ENCODE measurements at places on chromosomes 3 and 15.

GRCh38 chr3:14154276-14154675 is 24.1 kb downstream of the XPC start:
- DNase-seq: peak; percentile 9

- DNase-seq: no peak
Measured at GRCh38 chr3:63727233-63727632, 74.8 kb downstream of the SNTN start.

GRCh38 chr3:377158-377561 is 180.6 kb downstream of the CHL1 start:
- no peak for DNase-seq

DNA sequence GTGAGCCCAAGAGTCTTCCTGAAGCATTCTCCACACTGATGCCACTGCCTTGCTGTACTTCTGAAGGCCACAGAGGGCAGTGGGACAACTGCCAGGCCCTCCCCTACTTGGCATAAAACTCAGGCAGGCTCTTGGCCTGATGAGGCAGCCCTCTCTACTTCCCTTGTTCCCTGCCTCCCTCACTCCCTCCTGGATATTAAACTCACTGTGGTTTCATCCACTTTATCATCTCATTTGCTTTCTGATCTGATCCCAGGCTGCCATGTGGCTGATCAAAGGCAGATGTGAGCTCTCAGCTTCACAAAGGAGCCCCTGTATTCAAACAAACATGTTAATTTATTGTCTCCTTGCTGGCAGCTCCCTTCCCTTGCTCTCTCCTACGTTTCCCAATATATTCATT is 533.5 kb downstream of the IGSF11 start:
- no peak for DNase-seq

GRCh38 chr15:61459785-61460707 is 230.9 kb upstream of the RORA start:
- DNase-seq: no peak

DNA sequence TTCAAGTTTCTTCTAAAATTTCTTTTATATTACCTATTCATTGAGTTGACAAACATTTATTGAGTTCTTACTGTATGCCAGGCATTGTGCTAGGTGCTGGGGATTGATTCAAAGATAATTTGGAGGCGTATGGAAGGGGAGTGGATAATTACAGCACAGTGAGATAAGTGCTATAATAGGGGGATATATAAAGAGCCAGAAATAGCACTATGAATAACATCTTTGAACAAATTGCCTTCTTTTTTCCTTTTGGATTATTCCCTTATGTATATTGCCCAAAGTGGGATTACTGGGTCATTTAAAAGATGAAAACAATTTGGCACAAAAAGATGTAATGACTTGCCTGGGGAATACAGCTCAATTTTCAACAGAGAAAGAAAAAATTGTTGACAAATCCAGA is 64.6 kb downstream of the LPP start:
- DNase-seq: no peak

- DNase-seq: peak; percentile 68
Measured at GRCh38 chr3:149936812-149937230, 33.9 kb downstream of the PFN2 start.

- no peak for DNase-seq
Measured at GRCh38 chr3:34360713-34361112, 562.3 kb downstream of the PDCD6IP start.

DNA sequence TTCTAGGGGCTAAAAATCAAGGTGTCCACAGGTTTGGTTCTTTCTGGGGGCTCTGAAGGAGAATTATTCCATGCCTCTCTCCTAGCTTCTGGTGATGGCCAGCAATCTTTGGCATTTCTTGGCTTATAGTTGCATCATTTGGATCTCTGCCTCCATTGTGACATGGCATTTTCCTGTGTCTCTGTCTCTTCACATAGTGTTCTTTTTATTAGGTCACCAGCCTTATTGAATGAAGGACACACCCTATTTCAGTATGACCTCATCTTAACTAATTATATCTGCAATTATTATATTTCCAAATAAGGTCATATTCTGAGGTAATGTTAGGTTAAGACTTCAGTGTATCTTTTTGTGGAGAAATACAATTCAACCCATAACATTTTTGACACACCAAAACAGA is 3.2 kb upstream of the GBE1 start:
- no peak for DNase-seq

DNA sequence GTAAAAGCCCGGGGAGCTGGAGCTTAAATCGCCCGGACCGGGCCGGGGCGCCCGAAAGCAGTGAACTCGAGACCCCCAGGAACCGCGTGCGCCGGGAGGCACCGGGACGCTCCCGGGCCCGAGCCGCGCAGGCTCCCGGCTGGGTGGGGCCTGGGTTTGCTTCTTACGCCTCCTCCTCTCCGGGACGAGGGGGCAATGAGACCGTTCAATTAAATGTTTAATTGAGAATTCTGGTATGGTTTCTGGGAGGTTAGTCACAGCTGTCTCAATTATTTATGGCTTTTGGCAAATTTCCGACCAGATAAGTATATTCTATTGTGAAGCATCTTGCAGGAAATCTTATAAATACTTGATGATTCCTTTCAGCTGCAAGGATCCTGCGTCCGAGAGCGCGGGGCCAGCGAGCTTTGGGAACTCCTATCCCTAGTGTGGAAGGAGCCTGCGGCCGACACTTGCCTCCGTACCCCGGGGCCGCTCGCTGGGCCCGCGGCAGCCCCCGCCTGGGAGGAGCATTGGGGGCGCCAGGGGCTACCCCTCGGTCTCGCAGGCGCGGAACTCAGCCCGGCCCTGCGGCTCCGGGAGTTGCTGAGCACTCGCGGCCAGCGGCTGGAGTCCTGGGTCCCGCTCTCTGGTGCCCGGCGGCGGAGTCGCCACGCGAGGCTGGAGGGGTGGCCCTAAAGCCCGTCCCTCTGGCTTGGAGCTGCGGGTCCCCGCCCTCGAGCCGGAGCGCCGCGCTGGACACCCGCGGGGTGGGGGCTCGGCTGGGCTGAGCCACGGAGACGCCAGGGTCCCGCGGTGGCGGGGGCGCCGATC is 10.3 kb downstream of the ISL2 start:
- DNase-seq: no peak

DNA sequence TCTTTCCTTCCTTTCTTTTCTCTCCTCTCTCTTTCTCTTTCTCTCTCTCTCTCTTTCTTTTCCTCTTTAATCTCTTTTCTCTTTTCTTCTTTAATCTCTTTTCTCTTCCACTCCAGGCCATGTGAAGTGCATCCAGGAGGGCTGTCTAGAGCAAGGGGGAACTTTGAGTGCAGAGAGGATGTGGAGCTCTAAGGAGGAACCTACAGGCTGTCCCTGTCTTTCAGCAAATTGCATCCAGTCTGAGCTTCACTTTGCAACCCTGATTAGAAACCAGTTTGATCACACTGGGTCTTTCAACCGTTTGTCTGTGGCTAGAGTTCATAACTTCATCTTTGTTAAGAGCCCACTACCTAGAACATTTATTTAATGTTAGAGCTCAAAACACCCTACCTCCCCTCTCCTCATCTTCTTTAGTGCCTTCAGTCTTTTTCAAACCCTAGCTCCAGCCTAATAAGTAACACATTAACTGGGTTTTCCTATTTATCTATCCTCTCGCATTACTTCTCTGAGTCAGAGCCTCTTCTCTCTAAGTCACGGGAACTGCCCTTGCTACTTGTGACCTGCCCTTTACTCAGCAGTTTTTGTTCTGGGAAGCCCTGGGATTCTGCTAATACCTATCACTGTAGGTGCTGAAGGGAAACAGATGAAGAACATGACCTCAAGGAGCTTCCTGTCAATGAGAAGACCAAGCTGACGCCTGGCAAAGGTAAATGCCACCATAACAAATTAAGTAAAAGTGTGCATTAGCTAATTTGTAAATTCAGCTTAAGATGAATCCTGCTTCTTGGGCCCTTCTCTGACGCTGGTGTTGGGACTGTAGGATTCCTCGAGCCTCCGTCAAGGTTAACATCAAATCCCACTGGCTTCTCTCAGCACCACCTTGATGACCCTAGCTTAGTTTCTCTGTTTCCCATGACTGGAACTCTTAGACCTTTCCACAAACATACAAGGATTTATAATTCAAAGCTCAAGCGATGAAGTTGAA is at the start of gene GCNT3:
Gene GCNT3, plus strand, starts transcription at position 508 of the 985 bp plus-strand sequence. CDS start 6,456 bp downstream, outside the sequence.
- DNase-seq: no peak

DNA sequence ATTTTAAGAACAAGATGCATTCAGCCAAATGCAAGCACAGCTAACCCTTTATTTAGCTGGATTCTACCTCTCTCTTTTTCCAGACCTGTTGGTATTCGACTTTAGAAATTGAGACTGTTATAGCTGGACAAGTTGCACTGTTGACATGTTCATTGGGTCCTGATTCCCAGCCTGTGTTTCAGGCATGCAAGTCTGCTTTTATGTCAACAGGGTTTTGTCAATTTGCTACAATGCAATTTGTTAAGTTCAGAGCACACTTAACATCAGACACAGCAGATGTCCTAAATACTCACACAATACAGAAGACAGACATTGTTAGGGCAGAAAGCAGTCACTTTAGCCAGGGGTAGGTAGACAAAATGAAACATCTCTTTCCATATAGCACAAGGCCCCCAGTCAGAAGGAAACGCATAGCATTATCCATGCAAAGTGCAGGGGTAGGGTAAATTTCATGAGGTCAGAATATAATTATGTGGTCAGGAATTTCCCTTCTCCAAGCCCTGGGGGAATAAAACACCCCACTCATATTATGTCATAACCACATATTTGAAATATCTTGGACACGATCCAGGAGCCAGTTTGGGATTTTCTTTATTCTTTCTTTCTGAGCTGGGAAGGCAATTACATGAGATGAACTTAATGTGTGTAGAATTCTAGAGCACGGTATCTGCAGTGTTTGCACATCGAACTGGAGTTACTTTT is 504.1 kb downstream of the NTRK3 start:
- DNase-seq: no peak

GRCh38 chr15:49215768-49216739 is 46.0 kb downstream of the GALK2 start:
- DNase-seq: no peak

DNA sequence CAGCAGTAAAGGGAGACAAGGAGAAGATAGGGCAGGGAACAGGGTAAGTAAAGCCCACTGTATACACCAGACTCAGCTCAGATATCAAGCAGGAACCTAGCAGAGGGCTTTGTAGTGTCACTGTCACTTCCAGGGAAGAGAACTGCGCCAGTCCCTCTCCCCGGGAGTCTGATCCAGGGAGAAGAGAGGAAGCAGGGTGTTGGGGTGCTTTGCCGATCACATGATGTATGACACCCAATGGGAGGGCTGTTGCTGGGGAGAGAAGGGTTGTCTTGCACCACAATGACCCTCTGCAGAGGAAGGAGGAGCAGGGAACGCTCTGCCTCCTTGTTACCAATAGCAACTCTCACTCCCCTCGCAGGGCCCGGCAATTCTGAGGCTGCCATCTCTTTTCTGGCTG is 147.2 kb upstream of the SLC2A2 start:
- DNase-seq: no peak

DNA sequence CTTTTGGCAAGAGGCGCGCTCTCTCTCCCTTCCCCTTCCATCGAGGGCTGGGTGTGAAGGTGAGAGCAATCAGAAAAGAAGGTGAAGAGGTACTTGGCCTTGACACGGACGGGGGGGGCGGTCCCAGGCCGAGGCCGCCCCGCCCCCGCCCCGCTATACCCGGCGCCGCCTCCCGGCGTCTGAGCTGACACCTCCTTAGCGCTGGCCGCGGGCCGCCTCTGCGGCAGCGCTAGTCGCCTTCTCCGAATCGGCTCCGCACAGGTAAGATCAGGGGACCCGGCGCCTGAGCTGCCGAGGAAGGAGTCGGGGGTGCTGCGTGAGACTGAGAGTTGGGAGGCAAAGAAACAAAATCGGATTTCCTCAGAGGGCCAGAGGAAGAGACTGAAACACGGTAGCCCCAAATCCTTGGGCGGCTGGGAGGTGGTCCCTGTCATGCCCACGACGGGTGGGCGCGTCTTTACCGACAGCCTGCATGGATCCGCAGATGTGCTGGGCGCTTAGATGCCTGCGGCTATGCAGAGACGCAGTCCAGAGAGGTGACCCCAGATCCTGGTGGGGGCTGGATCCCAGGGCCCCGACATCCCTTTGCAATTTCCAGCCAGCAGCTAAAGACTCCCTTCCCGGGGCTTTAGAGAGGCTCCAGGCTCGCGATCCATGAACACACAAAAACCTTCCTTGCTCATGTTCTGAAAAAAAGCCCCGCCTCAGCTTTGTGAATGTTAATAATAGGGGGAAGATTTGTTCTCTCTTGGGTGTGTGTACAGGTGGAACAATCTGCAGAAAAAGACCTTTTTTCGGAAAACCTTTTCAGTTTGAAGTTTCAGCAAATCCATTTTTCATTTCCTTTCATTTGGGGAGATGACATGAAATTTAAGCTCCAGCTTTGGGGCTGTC is at the start of gene ENTPD3:
Gene ENTPD3, plus strand, starts transcription at position 184 of the 894 bp plus-strand sequence. CDS start 874 bp downstream, outside the sequence.
- DNase-seq: peak; percentile 71

DNA sequence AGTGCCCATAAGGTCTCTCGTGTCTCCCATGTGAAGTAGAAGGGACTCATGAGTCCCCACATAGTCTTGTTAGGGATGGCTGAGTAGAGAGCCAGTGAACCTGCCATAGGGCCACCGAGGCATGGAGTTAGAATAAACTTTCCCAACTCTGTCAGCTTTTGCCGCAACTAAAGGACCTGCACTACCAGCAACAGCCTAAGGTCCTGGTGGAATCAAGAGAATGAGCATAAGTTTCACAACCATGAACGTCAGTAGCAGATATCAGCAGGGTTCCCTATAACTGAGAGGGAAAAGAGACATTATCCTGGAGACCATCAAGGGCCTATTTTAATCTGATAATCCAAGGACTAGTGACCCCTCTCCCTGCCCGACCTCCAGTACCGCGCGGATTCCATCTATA is 60.3 kb upstream of the FNDC3B start:
- DNase-seq: no peak

- peak; percentile 46 for DNase-seq
Measured at GRCh38 chr3:39188271-39189149, 3.9 kb downstream of the XIRP1 start.

DNA sequence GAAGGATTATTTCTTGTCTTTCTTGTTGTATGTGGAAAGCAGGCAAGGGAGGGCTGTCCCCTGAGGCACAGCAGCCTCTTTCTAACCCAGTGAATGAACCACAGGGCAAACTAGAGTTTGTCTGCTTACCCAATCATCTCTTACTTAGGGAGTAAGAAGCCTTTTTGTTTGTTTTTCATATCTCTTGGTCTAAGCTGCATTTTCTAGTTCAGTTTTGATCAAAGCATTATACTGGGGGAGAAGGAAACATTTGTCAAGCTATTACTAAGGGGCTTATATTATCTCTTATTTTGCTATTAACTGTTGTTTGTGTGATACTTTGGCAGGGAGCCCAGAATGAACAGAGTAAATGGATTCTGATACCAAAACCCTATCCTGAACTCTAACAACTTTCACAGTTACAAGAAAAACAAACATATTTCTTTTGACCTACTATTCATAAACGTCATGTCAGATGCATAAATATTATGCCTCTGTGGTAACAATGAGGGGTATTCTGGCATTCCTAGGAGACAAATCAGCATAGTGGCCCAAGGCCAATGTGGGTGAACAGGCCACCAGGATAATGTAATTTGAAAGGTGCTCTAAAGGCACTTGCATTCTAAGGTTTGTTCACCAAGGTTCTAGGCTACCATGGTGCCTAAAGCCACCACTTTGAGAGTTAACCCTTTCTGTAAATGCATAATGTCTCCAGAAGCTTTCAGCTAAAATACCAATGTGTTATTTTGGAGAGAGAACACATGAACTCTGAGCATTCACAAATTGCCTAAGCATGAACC is 271.6 kb upstream of the ZPLD1 start:
- DNase-seq: no peak
